ENCODE measurements at places on chromosomes 5 and 9.
A peak's percentile ranks its signal among the peaks of the same experiment; 100 is the strongest.

GRCh38 chr5:2133080-2133479 is 250.4 kb upstream of the IRX4 start:
- DNase-seq = peak; percentile 66

DNA sequence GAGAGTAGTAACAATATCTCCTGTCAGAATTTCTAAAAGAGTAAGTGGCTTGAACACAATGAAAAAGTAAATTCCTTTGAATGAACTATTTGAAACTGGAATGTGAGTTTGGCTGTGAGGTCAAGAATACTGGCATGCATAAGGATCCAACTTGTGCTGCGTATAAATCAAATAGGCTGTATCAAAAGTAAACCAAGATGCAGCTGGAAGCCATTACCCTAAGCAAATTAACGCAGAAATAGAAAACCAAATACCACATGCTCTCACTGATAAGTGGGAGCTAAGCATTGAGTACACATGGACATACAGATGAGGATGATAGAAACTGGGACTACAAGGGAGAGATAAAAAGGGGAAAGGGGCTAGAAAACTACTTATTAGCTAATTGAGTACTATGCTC is 24.0 kb upstream of the SRFBP1 start:
- DNase-seq = no peak

GRCh38 chr9:15513335-15513734 is 2.6 kb upstream of the PSIP1 start:
- DNase-seq = peak; percentile 9

DNA sequence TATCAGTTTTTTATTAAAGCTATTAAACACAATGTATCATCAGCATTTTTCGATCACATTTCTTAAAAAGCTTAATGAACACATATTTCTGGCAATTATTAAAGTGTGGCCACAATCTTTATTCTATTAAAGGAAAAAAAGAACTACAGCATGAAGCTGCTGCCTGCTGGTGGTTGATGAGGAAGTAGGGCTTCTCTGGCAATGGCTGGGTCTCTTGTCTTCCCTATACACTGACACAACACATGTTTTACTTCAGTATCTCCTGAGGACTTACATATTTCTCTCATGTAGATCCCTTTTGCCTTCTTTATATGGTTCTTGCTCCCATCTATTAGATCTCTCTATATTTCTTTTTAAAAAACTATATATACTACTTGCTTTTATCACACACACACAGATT is 590.7 kb downstream of the RAB3C start:
- no peak for DNase-seq

- DNase-seq = no peak
These were observed 364 bp downstream of the RPS6 start for GRCh38 chr9:19379697-19380046.

DNA sequence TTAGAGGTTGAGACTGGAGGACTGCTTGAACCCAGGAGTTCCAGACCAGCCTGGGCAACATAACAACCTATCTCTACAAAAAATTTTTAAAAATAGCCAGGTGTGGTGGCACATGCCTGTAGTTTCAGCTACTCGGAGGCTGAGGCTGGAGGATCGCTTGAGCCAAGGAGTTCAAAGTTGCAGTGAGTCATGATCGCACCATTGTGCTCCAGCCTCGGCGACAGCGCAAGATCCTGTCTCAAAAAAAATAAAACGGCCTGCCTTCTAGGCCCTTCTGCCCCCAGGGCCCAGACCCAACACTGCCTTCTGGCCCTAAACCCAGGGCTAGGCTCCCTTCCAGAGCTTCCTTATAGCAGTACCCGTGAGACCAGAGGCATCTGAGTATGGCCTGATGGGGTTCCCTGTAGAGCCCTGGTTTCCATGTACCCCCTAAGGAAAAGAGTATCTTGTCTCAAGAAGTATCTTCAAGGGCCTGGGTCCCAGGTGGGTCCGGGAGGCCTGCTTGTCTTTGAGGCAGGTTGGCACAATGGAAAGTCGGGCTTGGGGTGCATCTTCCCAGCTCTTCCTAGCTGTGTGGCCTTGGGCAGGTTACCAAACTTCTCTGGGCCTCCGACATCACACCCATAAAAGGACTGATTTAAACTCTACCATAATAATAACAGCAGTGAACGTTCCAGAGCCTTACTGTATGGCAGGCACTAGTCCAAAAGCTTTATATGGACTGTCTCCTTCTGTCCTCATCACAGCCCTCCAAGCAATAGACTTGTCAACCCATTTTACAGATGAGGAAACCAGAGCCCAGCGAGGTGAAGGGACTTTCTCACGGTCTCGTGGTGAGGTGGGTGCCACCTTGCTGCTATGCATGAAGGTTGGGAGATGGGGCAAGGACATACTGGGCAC is 9.6 kb downstream of the LRRC8A start:
- DNase-seq = no peak

- DNase-seq = peak; percentile 93
These were observed 38.8 kb downstream of the ITGA2 start for GRCh38 chr5:53027913-53028312.

DNA sequence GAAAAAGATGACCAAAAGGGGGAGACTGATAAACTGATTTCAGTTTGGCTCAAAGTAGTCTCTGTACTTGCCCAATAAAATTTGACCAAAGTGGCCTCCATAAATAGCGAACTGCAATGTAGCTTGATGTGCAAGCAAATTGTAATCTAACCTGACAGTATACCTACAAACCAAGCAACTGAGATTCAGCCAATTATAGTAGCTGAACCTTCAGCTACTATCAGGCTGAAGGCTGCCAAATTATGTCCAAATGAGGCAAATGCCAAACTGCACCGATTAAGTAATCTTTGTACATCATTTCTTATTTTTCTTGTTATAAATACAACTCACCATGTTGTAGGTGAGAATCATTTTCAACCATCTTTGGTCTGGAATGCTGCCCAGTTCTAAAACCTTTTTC is 390.6 kb downstream of the CDH9 start:
- DNase-seq = no peak

DNA sequence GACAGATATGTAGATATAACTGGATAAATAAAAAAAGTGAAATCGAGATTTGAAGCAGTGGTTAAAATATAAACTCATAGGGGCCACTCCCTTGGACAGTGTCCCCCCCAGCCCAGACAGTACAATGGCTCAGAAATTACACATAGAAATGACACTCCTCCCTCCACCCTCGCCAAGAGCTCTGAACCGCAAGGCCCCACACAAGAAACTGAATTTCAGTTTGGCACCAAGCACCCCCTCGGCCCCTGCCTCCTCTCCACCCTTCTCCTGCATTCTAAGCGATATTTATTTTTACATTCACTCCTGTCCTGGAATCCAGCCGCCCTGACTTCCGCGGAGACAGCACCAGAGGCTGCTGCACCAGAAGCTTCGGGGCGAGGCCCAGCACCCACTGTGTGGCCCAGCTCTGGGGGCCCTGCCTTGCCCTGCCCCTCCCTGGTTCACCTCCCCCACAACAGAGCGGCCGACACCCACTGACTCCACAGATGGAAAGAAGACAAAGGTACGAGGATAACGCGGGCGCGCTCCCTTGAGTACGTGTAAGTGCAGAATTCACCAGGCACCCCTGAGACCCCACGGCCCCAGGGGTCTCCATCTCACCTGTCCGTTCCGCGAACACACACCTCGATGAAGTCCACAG is 11.0 kb downstream of the STC2 start:
- DNase-seq = no peak

GRCh38 chr5:117488976-117489500 is 914.4 kb upstream of the SEMA6A start:
- DNase-seq = no peak

DNA sequence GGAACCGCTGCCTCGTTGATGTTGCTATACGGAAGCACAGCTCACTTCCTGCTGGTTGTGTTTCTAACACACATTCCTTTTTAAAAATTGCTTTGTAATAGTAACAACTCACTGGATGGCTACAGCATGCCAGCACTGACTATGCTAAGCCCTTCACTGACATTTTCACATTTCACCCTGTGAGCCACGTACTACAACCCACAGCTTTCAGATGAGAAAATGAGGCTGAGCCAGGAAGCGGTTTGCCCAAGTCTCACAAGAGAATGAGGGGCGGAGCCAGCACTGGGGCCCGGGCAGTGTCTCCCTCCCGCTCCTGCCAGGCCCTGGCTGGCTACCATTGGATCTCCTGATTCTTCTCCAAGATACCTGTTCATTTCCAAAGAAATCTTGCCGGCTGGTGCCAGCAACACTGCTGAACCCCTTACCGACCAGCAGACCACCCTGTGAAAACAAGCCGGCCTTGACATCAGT is 38.3 kb downstream of the FAM78A start:
- DNase-seq = peak; percentile 89

- no peak for DNase-seq
These were observed 16.1 kb upstream of the TTLL11 start for GRCh38 chr9:122109035-122109813.

GRCh38 chr5:181224390-181225229 is 1.5 kb downstream of the TRIM41 start:
- DNase-seq = no peak

DNA sequence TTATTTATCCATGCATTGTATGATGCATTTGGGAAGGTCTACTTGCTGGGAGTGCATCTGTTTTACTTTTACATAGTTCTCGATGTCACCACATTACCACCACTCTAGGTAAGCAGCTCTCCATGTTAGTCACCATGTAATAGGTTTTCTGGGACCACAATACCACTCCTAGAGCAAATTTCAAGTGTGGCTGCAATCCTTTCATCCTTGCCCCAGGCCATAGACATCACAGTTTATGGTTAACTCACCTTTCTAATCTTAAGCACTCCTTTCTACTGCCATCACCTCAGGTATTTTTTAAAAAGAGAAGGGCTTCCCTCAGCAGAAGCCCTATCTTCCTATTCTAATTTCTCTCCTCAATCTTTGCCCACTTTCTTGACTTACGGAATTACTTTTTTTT is 354.1 kb downstream of the PLK2 start:
- DNase-seq = no peak

DNA sequence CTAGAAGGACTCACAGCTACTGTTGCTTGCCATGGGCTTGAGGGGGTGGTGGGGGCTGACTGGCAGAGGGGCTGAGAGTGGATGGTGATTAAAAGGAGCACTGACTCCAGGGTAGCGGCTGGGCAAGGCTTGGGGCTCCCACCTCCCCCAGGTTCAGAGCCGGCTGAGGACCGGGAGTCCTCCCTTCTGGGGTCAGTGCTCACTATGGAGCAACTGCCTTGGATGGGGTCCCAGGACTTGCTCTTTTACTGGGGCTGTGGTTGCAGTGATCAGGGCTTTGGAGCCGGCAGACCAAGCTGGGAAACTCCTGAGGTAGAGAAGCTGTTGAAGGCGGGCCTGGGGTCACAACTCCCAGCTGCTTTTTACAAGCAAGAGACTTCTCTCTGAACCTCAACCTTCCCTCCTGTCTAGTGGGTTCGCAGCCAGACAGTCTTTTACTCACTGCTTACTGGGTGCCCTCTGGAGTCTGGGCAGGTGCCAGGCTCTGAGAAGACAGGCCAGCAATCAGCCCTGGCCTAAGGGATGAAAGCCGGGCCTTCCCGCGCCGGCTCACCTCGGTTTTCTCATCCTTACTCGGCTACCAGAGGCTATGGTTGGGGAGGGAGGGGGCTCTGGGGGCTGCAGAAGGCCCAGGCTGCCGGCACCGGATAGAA is 795 bp upstream of the ASS1 start:
- DNase-seq = no peak

DNA sequence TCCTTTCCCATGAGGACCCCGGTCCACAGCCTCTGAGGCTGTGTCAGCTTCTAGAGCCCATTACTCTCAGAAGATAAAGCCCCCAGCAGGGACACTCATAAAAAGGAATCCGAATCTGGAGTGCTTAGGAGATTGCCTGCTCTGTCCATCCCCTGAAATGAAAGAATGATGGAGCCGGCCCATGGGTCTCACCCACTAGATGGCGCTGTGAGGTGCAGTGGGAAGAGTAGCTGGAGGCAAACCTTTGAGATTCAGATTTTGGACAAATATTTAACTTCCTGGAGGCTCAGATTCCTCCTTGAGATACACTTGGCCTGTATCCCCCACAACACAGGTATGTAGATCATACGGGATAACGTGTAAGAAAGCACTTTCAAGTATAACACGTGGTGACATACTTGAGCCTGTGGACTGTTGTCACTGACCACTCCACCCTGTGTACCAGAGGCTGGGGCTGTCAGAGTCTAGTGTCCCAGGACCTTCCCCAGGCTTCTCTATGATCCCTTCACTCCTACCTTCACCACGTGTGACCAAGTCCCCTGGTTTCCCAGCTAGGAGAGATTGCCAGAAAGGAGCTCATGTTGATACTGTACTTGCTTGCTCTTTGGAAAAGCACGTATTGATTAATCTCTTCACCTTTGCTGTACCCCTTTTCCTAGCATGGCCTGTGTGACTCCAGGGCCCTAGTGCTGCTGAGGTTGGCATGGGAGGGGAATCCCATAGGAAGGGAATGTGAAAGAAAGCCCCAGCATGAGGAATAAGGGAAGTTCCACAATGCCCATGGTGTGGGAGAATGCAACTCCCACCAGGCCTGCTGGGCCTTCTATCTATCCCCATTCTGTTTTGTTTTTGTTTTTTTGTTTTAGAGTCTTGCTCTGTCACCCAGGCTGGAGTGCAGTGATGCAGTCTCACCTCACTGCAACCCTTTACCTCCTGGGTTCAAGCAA is 32.1 kb downstream of the TRMO start:
- peak; percentile 57 for DNase-seq

- DNase-seq = no peak
These were observed 32.2 kb upstream of the PSD2 start for GRCh38 chr5:139763280-139763929.

- DNase-seq = no peak
These were observed 328.6 kb upstream of the SLC24A2 start for GRCh38 chr9:20117482-20117881.

Measured in Daoy (cell line).